Suppressor macrophage treated with lipopolysaccharide for 1 hour (primary cell): ENCODE measurements at places on chromosomes 16 and 17.

- peak; percentile 88 for DNase-seq
Measured at GRCh38 chr17:82400830-82401229, 17.3 kb upstream of the HEXD start.

DNA sequence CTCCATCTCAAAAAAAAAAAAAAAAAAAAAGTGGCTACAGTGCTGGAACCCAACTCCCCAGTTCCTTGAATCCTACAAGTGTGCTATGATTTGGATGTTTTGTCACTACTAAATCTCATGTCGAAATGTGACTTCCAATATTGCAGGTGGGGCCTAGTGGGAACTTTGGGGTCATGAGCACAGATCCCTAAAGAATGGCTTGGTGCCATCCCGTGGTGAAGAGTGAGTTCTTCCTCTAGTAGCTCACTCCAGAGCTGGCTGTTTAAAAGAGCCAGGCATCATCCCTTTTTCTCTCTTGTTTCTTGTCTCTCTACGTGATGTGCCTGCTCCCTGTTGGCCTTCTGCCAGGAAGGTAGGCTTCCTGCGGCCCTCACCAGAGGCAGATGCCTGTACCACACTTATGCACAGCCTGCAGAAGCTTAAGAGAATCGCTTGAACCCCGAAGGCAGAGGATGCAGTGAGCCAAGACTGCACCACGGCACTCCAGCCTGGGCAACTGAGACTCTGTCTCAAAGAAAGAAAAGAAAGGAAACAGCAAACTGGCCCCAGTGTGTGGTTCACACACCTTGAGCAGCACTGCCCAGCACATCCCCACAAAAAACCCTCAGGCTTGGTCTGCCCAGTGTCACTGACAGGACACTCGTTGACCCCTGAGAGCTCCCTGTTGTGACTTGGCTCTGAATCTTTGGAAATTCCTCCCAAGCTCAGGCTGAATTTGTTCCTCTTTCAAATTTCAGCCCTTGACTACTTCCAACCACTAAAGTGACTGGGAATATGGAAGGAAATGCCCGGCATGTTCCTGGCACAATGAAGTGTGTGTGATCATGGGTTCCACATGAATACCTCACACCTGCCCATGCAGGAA is 3.1 kb downstream of the MT1E start:
- DNase-seq: peak; percentile 69

GRCh38 chr17:7582396-7583252 is 1.0 kb upstream of the MPDU1 start:
- no peak for DNase-seq

DNA sequence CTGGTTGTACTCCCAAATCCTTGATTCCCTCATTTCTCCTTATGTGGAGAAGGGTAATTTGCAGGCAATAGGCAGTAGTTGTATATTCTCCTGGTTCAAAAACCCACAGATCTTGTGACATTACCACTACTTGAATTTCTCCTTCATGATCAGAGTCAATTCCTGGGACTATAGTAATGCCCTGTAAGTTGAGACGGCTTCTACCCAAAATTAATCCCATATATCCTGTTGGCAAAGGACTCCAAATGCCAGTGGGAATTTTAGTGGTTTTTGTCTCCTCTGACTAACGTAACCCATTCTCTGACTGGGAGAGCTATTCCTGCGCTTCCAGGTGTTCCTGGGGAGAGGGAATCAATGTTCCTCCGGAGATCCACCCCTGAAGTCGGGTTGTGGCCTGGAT is 11.6 kb upstream of the ZNF689 start:
- DNase-seq: no peak

GRCh38 chr17:49971848-49972485 is 3.0 kb downstream of the DLX4 start:
- DNase-seq: peak; percentile 63

DNA sequence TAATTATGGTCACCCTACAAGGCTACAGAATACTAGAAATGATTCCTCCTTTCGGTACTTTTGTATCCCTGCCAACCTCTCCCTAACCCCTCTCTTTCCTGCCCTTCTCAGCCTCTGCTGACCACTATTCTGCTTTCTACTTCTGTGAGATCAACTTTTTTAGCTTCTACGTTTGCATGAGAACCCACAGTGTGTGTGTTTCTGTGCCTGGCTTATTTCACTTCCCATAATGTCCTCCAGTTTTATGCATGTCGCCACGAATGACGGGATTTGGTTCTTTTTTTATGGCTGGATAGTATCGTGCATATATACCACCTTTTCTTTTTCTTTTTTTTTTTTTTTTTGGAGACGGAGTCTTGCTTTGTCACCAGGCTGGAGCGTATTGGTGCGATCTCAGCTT is 92.1 kb downstream of the RAP1GAP2 start:
- DNase-seq: peak; percentile 9

DNA sequence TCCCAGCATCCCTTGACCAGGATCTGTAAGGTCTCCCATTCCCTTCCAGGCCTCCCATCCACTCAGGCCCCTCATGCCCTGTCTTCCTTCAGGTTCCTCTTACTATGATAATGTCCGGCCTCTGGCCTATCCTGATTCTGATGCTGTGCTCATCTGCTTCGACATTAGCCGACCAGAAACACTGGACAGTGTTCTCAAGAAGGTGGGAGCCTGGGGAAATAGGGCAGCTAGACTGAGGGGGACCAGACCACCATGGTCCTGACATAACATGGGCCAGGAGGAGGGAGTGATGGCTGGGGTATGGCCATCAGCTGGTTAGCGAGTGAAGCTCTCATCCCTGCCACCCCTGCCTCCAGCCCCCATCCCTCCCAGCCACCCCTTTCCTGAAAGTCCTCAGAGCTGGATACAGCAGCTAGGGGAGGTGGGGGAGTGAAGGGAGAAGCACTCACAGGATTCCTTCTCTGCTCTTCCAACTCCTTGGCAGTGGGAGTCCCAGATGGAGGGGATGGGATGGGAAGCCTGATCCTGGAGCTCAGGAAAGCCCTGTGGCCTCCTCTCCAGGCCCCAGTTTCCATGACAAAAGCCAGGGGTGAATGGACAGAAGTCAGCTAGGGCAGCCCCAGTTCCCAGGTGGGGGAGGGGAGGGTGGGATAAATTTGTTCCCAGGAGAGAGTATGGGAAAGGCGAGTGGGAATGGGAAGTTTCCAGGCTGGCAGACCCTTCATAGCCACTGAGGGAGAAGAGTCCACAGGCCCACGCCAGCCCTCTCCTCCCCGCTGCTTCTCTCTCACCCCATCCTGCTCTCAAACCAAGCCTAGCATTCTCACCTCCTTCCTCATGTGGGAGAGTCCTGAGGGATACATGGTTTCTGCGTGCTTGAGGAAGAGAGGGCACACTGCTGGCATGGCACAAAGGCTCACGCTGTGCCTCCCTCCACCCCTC is 2.3 kb downstream of the RND2 start:
- DNase-seq: no peak

DNA sequence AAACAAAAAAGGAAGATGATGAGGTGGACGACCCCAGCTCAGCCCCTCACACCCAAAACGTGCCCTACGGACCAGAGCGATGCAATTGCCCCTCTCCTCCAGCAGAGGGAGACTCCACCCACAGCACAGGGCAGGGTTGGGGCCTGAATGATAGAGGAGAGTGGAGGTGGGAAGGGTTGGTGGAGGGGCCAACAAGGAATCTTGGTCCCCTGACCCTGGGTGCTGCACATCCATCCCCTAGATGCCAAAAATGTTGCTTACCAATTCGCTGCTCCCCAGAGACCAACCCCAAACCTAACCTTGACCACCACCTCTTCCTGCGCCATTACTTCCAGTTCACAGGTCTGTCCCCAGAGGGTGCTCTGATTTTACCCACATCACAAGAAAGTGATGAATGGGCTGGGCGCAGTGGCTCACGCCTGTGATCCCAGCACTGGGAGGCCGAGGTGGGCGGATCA is 12.9 kb downstream of the P2RX5 start:
- DNase-seq: peak; percentile 71

GRCh38 chr17:62755141-62755851 is 52.8 kb downstream of the MARCHF10 start:
- no peak for DNase-seq

GRCh38 chr17:40187238-40187637 is 10.0 kb downstream of the RAPGEFL1 start:
- no peak for DNase-seq

DNA sequence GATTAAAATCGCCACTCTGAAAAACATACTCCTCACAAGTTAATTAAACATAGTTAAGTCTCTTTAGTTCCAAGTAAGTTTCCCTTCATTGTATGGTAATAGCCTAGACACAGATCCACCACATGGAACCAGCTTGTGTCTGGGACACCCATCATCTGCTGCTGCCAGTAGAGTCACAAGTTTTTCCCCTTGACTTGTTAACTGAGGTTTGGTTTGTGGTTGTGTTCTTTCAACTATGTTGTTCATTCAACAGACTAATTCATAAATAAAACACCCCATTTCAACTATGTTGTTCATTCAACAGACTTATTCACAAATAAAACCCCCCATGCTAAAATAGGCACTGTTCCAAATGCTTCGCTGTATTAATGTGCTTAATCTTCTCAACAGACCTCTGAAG is 24.4 kb downstream of the YWHAE start:
- DNase-seq: no peak

DNA sequence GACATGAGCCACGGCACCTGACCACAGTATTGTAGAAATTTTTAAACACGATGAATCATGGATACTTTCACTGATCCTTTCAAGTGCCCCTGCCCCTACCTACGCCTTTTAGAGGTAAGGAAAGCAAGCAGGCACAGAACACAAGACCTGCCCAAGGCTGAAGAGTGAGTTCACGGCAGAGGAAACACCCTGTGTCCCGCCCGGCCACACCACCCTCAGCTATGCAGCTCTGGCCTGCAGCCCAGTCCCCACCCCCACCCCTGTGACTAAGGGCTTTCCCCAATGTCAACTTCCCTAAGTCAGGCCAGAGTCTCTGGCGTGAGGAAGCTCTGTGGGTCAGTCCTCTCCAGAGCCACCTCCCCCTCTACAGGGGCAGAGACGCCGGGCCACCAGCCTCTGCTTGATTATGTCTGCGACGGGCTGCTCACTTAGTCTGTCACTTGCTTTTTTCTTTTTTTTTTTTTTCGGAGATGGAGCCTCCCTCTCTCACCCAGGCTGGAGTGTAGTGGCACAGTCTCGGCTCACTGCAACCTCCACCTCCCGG is 8.4 kb downstream of the SLC16A5 start:
- DNase-seq: peak; percentile 95

DNA sequence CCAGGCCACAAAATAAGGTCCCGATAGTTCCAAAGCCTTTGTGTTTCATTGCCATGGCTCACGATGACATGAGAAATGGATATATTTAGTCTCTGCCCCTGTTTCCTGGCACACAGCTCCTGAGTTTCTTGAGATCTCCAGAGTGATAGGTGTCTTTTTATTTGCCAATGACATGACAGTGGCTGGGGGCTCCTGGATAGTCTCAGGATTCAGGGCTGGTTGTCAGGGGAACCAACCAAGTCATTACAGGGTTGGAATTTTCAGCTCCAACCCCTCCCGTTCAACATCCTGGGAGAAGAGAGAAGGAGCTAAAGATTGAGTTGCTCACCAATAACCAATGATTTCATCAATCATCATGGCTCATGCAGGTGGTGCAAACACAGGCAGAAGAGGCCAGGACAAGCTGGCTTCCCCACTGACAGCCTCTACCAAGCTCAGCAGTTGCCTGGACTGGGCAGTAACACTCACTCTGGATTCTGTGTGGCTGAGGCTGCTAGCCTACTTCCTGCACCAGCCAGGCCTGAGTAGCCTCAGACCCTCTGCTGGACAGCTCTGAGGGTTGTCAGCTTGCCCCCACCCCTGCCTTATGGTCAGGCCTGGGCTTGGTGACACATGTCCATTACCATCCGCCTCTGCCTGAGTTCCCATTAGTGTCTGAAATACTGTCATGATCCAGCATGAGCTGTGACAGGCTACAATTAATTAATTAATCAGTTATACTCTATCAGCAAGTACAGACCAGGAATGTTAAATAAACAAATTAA is 534.4 kb upstream of the CDH5 start:
- no peak for DNase-seq

- no peak for DNase-seq
Measured at GRCh38 chr16:86041215-86041614, 142.3 kb downstream of the IRF8 start.

GRCh38 chr17:69820876-69821473 is 254.1 kb upstream of the KCNJ16 start:
- no peak for DNase-seq

GRCh38 chr17:78239489-78239931 is 8.1 kb downstream of the TMEM235 start:
- no peak for DNase-seq

DNA sequence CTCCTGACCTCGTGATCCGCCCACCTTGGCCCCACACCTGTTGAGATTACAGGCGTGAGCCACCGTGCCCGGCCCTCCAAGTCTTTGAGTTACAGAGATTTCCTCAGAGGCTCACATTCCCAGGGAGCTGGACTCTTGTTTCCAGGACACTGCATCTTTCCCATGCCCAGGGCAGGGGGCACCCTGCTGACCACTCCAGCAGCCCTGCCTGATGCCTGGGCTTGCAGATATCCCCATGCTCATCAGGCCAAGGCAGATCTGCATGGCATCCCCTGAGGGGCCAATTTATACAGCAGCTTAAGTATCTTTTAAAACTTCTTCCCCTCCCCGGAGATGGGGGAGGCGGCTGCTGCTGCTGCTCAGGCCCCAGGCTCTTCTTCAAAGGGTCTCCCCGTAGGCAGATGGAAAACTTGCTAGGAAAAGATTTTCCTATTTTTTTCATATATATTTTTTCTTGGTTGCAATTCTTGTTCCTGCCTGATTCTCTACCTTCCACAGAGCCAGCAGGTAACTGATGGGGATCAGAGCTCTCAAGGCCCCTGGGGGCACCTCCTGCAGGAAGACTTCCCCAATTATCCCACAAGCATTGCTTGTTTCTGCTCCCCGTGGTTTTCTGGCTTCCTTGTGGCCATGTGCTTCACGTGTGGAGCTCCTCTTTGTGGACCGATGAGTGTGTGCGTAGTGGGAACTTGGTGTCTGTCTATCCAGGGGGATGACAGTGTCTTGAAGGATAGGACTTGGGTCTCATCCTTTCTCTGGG is 102.2 kb upstream of the SDK2 start:
- DNase-seq: no peak

DNA sequence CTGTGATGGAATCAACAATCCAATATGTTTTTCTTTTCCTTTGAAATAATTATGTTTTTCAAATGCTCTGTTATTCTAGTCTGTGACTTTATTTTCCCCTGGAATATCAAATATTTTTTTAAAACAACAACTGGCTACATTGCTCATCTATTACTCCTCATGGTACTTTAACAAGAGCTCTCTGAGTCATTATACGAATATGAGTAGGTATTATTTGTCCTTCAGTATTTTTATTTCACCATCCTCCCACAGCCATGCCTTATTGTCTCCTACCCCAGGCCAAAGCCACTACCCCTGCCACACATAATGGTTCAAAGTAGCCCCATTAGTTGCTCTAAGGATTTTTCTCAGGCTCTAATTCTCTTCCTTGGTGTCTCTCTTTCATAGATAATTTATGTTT is 1572.3 kb downstream of the CDH8 start:
- no peak for DNase-seq

DNA sequence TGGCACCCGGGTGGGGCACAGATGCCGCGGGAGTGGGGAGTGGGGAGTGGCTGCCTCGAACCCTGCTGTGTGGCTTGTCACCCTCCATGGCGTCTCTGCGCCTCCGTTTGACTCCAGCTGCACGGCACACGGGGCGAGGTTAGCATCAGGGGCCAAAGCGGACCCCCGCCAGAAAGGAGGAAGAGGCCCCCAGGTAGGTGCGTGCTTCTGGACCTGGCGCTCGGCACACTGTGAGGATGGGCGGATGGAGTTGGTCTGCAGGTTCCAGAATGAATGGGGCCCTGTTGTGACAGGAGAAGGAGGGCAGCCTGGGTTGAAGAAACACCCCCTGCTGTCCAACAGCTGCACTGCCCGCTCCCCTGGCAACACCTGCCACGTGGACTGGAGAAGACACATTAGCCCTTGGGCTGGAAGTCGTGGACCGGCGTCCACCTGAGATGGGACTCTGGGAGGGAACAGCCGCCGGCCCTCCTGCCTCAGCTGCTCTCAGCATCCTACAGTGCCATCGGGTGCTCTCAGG is 9.4 kb upstream of the FASN start:
- DNase-seq: peak; percentile 8
